GM20000 (cell line): ENCODE measurements at places on chromosomes 3 and 15.

DNA sequence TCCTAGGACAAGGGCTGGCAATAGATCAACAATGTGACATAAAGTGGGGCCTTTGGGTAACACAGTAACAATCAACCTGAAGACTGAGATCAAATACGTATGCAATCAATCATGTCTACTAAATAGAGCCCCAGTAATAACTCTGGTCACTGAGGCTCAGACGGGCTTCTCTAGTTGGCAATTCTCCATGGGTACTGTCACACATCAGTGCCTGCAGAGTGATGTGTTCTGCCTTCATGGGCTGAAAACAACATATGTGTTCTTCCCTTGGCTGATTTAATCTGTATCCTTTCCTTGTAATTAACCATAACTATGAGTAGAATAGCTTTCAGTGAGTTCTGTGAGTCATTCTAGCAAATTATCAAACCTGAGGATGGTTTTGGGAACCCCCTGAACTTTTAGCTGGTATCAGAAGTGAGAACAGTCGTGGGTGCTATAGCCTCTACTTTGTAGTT lies 113.6 kb downstream of the TMCO5A start:
- no peak for DNase-seq

- DNase-seq, result no peak
Observed at GRCh38 chr3:148101061-148101460, 596.6 kb upstream of the AGTR1 start.

DNA sequence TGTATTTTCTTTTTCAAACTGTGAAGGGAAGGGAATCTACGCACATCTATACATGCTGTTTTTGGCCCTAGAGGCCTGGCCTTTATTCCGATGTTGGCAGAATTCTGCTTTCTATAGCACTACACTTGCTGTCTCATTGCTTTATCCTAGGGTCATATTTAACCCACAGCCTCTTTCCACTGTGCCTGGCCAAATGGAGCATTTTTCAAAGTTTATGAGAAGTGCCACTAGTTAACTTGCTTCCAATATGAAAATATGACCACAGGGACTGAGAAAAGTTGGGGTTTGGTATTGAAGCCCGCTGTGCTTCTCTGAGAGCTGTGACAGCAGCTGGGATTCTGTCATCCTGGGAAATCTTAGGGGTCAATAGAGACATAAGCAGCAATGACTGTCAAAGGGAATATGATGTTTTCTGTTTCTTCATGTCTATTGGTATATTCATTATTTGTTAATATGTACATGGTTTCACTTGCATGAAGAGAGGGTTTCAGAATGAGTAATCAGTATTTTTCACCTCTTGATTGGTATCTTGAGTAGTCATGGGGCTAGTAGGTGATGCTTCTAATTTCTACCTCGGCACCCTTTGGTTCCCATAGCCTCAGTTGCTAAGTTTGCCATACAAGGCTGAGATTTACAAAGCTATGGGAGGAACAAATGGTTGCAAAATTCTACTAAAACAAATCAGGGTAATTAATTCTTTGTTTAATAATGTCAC lies 275.8 kb upstream of the RBMS3 start:
- DNase-seq, result peak; percentile 50

DNA sequence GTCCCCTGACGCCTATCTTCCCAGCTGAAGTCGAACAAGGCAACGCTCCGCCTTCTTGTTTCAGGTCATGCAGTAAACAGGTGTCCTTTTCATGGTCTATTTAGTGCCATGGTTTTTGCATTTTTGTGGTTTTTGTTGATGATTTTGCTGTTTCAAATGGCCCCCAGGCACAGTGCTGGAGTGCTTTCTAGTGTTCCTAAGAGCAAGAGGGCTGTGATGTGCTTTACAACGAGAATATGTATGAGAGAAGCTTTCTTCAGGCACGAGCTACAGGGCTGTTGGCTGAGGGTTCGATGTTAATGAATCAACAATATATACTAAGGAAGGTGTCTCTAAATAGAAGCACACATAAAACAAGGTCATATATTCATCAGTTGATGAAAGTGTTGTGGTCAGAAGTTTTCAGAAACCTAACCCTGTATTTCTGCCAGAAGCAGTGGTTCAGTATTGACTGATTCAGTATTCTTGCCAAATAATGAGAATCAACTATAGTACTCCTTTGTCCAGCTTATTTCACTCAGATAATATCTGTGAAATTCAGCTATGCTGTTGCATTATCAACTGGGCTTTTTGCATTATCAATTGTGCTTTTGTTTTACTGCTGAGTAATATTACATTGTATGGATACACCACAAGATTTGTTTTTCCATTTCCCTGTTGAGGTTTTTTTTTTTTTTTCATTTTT lies 18.5 kb downstream of the LIMD1 start:
- peak; percentile 28 for DNase-seq

DNA sequence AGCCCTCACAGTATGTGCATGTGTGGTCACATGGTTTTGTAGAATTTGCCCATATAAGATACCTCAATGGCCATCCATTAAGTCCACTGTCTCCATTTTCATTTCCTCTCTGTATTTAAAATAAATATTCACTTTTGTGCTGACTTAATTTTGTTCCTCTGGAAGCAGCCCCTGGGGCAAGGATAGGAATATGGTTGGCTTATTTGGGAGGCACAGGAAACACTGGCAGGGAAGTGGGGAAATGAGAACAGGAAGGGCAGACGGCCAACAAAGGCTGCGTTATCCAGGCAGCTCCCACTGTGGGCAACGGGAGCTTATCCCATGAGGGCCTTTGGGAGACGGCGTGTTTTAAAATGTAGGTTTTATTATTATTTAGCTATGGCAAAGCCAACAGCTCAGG lies 148.6 kb downstream of the SHQ1 start:
- DNase-seq, result no peak

- no peak for DNase-seq
Observed at GRCh38 chr15:26013981-26014380, 150.9 kb upstream of the ATP10A start.

DNA sequence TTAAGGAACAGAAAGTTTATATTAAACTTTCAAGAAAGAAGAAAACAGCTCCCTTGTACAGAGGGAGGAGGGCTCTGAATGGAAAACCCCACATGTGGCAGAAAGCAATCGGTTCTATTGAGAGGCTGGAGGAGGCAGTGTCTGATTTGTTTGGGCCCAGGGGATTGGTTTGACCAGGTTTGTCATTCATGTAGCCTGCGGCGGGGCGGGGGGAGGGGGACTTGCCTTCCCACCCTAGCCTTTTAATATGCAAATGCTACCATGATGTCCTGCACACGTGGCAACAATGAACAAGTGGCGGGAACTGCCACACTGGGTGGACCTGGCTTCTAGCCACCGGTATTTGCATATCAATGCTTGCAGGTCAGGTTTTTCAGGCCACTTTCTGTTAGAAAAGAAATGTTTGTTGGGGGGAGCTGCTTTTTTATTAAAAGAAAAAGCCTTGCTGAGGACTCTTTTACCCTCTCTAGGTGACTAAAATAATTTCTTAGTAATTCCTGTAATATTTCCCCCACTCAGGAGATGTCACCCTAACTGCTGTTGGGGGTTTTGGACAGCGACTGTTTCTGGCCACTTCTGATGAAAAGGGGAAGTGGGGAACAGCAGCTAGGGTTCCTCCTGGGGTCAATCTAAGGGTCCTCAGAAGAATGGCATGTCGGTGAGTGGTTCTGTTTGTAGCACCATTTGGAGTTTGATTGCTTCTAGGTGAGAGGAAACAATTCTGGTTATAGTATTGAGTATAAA lies 691.2 kb downstream of the TBL1XR1 start:
- no peak for DNase-seq

DNA sequence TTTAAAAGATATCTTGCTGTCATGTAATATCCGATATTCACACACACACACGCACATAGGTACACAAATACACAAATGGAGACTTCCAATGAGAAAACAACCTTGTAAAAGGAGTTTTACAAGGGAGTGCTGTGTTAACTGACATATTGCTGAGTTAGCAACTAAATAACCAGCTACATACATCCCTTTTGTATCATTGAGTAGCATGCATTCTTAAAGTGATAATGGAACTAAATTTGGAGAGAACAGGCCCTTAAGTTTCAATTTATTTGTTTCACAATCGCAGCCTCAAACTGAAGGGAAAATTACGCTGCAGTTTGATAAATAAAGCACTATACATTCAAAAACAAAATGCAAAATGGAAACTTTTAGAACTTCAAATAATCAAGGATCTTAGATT lies 1046.0 kb upstream of the NR2F2 start:
- no peak for DNase-seq

- no peak for DNase-seq
Observed at GRCh38 chr3:42703695-42704025, 1.1 kb upstream of the HHATL start.

DNA sequence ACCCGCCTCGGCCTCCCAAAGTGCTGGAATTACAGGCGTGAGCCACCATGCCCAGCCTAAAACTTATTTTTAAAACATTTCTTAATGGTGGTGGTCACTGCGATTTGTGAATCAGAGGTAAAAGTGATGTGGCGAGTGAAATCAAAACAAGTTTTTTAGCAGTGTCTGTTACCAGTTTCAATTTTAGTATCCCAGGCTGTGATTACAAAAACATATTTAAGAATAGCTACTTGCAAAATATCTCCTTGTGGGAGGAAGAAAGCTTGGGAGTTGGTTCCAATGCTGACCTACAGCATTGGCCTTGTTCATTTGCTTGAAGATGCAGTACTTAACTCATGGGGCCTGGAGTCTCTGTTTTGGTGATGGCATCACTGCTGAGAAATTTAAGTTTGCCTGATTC lies 4.5 kb downstream of the RAB7A start:
- peak; percentile 41 for DNase-seq

GRCh38 chr3:196643201-196643749 lies 3.8 kb downstream of the NRROS start:
- DNase-seq, result peak; percentile 87

- no peak for DNase-seq
Observed at GRCh38 chr3:197226179-197226578, 72.2 kb downstream of the DLG1 start.

DNA sequence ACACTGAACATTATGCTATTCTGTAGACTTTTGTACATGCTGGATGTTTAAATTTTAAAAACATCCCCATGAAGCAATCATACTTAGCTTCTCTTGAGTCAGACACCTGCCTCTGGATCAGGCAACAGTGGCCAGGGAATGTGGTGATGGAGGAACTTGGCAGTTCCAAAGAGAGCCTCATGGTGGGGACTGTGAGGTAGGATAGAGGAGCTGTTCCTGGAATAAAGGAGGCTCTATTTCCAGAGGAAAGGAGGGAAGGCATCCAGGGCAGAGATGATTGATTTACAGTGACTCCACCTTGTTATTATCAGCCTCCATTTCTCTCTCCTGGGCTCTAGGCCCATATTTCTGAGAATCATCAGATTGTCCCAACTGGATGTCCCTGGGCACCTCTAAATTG lies 35.0 kb upstream of the ABHD17C start:
- DNase-seq, result no peak

- no peak for DNase-seq
Observed at GRCh38 chr3:125662675-125663074, 67.4 kb upstream of the OSBPL11 start.

GRCh38 chr3:167843886-167844285 lies 108.4 kb downstream of the SERPINI1 start:
- no peak for DNase-seq

GRCh38 chr3:17832016-17832415 lies 89.6 kb upstream of the TBC1D5 start:
- no peak for DNase-seq

GRCh38 chr3:19506171-19506570 lies 357.9 kb downstream of the KCNH8 start:
- no peak for DNase-seq
